ENCODE measurements at places on chromosomes 5 and 9.

DNA sequence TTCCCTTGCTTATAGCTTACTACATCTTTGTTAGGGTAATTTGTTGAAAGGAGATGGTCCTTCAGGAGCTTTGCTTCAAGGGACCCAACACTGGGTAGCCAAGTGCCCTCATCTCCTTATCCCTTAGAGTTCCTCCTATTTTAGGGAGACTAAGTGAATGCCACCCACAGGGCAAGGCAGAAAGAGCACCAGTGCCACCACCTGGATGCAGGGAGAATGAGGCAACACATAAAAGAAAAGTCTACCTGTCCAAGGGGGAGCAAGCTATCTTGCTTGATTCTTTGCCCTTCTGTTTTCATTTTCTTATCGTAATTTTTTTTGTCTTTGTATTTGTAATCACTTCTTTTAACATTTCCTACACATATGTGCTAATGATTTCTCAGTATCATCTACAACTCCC, 205.5 kb downstream of the NPR3 start:
- H3K27me3 ChIP-seq = peaks cover 7% of the 10 kb centered on the region
- no peak overlapping the region for H3K4me3 ChIP-seq
- DNase-seq = peak; percentile 52
- H3K36me3 ChIP-seq = no peaks in the 10 kb centered on the region

GRCh38 chr9:29717631-29718030, 2144.3 kb upstream of the C9orf72 start:
- peaks cover 12% of the 10 kb centered on the region for H3K4me1 ChIP-seq
- H3K27me3 ChIP-seq = no peaks in the 10 kb centered on the region
- no peak for DNase-seq
- H3K36me3 ChIP-seq = no peaks in the 10 kb centered on the region

- no peaks in the 10 kb centered on the region for H3K36me3 ChIP-seq
- H3K4me1 ChIP-seq = peaks cover 9% of the 10 kb centered on the region
- no peak overlapping the region for H3K27ac ChIP-seq
- no peak overlapping the region for H3K4me3 ChIP-seq
- no peak for DNase-seq
- H3K27me3 ChIP-seq = peaks cover 2% of the 10 kb centered on the region
Measured at GRCh38 chr5:1359713-1360112, 14.8 kb upstream of the CLPTM1L start.

- H3K36me3 ChIP-seq = peaks cover 36% of the 10 kb centered on the region
- H3K4me1 ChIP-seq = peaks cover 18% of the 10 kb centered on the region
- DNase-seq = no peak
- no peak overlapping the region for H3K27ac ChIP-seq
Measured at GRCh38 chr5:146732962-146733361, 145.6 kb downstream of the PPP2R2B start.

DNA sequence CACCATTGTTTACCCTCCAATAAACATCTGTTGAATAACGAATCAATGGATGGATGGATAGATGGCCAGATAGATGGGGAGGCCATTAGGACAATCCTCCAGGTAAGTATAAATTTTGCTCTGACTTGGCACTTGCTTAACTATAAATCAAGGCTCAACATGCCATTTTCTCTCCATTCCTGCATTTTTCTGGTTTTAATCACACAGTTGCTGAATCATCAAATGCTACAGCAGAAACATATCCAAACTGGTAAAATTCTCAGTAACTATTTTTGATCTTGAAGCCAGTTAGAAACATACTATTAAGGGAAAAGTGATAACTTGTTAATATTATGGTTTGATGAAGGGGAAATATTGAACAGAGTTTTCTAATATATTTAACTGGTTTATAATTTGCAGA, 71.5 kb upstream of the MTAP start:
- H3K36me3 ChIP-seq = no peaks in the 10 kb centered on the region
- no peak overlapping the region for H3K27ac ChIP-seq
- H3K4me1 ChIP-seq = peaks cover 2% of the 10 kb centered on the region
- DNase-seq = no peak
- no peak overlapping the region for H3K4me3 ChIP-seq
- peaks cover 61% of the 10 kb centered on the region for H3K27me3 ChIP-seq
